ENCODE measurements at places on chromosomes 5 and 9.
A peak's percentile ranks its signal among the peaks of the same experiment; 100 is the strongest.

DNA sequence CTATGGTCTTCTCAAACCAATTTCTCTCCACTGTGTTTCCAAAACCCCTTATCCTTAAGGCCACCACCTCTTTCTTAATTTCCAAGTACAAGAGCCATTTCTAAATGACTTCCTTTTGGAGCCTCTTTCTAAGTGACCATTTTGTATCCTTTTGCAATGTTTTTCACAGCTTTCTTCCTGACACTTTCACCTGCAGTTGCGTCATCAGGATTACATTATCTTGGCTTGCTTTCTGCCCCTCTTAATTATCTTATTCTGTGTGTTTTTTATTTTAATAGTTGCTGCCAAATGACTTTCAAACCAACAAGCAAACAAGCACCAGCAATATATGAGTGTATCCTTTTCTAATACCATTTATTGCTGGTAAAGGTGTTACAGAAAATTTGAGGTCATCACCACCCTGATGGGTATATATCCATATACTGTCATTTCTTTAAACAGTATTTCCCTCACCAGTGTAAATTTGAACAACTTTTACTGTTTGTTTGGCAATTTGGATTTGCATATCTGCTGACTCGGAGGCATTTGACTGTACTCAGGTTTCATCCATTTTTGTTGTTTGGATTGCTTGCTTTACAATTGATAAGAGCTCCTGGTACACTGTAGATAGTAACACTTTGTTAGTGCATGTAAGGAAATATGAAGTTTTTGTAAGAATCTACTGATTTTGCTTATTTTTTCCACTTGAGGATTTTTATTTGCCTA lies 5.4 kb upstream of the ANXA1 start:
- DNase-seq, result no peak

GRCh38 chr9:125235804-125236519 lies 5.2 kb downstream of the HSPA5 start:
- DNase-seq, result no peak

DNA sequence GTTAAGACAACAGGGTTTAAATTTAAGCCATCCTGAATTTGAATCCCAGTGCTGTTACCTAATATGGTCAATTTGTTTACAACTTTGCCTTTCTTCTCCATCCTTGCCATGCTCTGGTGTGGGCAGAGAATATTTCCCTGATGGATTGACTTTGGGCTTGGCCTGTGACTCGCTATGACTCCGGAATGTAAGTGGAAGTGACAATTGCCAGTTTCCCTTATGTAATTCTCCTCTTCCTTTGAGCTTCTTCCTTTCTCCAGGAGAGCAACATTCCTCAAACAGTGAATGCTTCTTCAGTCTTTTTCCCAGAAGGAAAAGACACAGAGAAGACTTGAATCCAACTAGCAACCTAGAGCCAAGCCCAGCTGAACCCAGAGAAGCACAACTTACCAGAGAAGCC lies 159.1 kb downstream of the LURAP1L start:
- DNase-seq, result no peak

DNA sequence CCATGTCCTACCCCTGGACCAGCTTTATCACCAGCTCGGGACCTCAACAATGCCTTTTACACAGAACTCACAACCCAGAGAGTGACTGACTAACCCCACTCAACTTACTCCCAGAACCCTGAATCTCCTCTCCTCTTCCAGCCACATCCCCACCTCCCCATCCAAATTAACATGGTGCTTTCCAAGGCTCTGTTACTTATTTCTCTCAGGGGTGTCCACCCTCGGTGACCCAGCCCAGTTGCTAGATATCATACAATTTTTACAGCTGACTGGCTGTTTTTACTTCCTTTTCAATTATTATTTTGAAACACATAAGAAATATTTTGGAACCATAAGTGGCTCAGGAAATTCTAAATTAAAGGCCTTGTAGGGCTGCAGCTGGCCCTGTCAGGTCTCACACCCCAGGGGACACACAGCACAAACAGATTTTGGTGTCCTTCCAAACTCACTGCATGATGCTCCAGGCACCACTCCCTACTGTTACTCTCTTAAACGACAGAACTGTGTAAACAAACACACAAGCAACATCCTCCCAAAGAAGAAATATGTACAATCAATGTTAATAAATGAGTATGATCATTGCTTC lies 180.6 kb downstream of the ADAMTS12 start:
- DNase-seq, result no peak

DNA sequence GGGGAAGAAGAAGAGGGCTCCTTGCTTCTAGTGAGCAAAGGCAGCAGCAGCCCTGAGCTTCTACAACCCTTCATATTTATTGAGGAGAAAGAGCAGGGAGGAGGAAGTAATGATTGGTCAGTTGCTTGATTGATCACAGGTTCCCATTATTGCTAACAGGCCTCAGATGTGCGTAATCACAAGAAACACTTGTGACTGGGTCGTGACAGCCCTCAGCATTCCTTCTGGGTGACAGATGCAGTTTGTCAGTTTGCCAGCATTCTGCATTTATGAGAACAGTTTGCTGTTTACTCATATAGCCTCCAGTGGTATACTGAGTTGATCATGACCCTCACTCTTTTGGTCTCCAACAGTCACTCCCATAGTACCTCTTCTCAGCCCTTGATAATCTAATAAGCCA lies 111.5 kb upstream of the TNC start:
- DNase-seq, result no peak

GRCh38 chr5:122009436-122009835 lies 47.7 kb downstream of the SRFBP1 start:
- no peak for DNase-seq

DNA sequence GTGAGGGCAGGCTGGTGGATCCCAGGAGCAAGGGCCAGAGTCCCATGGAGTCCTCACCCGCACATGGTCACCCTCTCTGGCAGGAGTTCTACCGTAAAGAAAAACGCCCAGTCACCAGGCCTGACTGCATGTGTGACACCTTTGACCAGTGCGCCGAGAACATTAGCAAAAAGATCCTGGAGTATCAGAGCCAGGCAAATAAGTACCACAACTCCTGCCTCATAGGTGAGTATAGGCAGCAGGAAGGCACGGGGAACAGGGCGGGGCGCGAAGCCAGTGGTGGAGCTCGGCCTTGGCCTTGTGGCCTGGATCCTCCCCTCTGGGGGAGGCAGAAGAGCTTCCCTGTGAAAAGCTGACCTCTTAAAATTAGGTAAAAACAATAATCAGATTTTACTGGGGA lies 45.4 kb upstream of the TDRD7 start:
- DNase-seq, result no peak

- no peak for DNase-seq
Observed at GRCh38 chr9:23672151-23672550, 153.9 kb downstream of the ELAVL2 start.

DNA sequence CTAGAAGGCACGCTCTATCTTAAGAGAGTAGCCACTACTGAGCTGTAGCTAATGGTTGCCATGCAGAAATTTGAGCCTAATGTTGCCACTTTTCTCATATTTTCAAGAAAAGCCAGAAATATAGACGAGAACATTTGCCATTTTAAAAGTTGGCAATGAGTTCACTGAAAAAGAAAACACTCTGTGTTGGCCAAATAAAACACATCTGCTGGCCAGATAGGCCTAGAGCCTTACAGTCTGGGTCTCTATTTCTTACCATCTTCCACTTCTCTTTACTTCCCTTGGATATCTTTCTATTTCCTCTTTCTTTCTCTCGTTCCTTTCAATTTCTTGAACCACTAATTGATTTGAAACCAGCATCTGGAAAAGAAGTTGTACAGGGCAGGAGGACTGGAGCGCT lies 36.6 kb upstream of the VCAN start:
- no peak for DNase-seq

DNA sequence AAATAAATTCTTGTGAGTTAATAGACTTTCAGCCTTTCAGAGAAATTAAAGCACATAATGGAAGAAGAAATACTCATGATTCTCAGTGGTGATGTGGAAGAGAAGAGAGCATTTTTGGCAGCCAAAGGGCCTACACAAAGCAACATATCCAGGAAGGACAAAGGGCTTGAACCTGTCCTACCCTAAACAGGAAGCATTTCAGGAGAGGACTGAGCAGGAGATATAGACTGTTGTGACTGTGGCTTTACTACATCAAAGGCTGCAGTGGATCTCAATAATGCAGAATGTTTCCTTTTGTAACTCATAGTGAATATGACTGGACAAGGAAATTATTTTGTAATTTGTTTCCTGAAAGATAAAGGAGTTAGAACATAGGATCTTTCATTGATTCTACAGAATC lies 1.3 kb upstream of the PARP8 start:
- DNase-seq, result no peak

DNA sequence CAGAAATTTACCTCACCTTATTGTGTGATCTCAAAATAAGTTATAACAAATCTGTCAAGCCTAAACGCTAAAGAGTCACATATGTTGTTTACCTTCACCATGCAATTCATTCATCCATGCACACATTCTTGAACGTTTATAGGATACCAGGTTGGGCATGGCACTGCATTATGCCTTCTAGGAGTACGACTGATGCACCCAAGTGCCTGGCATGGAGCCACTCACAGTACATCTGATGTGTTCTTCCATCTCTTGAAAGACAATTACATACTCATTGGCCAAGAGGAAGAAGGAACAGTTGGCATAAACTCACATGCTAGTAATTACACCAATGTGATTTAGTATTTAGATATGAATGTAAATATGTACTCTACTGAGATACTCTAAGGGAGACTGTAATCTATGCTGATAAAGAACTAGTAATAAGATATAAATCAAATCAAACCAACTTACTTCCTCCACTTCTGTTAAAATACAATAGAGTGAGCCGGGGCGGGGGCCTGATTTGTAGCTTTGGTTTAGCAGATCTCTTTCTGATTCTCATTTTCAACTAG lies 90.7 kb downstream of the LPAR1 start:
- no peak for DNase-seq

- no peak for DNase-seq
Observed at GRCh38 chr5:153147891-153148623, 342.4 kb upstream of the GRIA1 start.

DNA sequence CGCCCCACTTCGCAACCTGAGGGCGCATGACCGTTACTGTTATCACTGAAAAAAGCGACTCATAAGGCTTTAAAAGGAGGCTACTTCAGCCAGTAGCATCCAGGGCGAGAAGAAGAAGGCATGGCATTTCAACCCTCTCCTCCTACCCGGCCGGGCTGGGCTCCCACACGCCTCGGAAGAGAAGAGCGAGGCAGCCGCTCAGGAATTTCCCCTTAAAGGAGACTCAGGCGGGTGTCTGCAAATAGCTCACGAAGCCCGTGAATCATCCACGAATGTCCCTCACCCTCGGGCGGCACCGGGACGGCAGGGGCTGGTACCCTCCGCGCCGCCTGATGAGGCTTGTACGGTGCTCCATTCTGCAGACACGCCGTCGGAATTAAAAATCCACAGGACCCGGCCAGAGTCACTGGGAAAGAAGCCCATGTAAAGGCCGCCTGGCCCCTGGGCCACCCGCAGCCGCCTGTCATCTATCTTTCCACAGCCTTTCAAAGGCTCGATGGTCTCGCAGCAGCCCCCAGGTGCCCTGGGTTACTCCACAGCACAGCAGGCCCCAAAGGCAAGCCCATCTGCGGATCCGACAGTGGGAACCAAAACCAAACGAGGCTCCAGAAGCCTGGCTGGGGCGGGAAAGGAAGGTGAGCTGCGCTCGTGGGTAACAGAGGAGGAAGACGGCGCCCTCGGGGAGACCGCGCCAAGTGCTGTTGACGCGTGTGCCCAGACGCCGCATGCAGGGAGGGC lies 11.8 kb downstream of the SLC12A7 start:
- no peak for DNase-seq

- DNase-seq, result no peak
Observed at GRCh38 chr5:171367424-171368370, 20.0 kb upstream of the NPM1 start.

- DNase-seq, result no peak
Observed at GRCh38 chr5:154850255-154851062, at the start of gene FAXDC2. FAXDC2 (minus strand) TSS chr5:154850603; CDS start chr5:154838178, 12,425 bp downstream.

DNA sequence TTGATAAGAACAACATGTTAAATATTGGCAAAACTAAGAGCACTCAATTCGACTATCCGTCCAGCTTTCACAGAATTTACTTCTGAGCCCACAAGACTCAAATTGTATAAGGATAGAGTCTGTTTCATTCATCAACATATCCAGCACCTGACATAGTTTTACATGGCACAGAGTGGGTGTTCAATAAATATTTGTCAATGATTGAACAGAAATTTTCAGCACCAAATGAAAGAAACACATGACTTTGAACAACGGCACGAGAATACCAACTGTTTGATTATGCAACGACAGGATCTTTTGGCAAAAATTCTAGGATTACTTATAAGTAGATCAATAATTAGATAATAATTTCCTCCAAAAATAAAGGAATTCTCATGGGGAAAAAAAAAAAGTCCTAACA lies 41.8 kb downstream of the SKP2 start:
- DNase-seq, result no peak

DNA sequence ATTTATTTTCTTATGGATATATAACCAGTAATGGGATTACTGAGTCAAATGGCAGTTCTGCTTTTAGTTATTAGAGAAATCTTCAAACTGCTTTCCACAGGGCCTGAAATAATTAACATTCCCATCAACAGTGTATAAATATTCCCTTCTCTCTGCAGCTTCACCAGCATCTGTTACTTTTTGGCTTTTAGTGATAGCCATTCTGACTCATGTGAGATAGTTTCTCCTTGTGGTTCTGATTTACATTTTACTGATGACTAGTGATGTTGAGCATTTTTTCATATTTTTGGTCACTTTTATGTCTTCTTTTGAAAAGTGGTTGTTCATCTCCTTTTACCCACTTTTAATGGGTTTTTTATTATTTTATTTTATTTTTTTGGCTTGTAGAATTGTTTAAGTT lies 1290.3 kb upstream of the CDH9 start:
- DNase-seq, result no peak

DNA sequence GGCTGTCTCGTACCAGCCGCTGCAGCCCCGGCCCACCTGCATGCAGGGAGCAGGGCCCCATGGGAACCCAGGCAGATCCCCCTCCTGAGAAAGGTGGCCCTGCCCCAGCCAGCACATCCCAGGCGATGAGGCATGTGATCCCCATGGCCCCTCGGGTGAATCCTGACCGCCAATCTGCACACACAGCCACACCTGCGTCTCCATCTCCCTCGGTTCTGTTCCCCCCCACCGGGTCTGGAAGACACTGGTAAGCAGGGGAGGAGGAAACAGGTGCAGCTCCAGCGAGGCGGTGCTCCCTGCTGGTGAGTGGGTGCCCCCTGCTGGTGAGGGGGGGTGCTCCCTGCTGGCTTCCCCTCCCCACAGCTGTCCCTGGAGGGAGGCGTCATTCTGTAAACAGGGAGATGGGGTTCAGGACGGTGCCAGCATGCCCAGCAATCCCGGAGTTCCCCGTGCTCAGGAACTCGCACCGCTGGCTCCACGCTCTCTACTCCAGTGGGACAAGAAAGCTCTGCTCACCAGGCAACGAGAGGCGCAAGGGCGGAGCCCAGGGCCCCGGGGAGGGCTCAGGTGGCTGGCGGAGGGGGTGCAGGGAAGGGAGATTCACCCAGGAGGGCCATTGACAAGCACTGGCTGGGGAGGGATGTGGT lies 28.4 kb upstream of the SLC12A7 start:
- DNase-seq, result peak; percentile 75

- no peak for DNase-seq
Observed at GRCh38 chr9:132810314-132810713, 67.8 kb downstream of the AK8 start.
